ENCODE measurements at places on chromosomes 3 and 15. TPM values are rescaled to one million over a fixed set of nuclear protein-coding genes. Genes with fewer than 3 reads are reported as not detected.

DNA sequence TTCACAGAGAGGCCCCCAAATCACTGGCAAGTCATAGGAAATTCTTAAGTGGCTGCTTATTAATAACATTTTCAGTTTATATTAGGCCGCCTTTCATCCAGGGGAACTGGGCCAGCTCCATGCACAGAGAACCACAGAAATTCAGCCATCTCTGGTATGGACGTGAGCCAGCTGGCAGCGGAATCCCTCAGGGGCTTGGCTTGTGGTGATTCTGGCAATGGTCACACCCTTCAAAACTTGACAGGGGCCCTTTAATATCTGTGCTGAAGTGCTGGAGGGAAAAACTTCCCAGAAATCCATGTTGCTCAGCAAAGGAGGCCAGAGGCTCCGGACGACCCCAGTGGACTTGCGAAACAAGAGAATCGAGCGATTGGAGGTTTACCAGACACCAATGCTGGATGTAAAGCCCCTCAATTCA, 11.3 kb downstream of the PRICKLE2 start:
- DNase-seq = no peak

DNA sequence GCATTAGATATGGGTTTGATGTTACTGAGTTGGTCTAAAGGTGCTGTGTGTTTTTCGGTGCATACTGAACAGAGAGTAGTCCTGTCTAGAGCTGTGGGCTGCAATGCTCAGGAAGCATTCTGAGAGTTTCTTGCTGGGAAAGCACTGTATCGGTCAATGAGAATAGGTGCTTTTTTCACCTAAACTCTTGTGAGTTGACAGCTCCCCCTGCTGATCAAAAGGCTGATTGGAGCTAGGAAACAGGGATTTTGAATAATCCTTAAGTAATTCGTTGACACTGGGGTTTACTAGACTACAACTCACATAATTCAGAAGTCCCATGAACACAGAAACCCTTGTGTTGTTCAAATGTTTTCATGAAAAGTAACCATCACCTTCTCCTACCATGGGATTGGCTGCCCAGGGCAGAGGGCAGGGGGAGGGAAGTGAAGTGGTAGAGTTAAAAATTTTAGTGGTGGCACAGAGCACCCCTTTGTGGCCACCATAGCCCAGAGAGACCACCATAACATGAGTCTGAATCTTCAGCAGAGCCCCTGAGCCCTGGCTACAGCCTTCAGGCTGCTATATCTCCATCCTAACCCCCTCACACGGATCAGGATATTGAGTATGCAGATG, 13.0 kb upstream of the MANF start:
- peak; percentile 73 for DNase-seq

DNA sequence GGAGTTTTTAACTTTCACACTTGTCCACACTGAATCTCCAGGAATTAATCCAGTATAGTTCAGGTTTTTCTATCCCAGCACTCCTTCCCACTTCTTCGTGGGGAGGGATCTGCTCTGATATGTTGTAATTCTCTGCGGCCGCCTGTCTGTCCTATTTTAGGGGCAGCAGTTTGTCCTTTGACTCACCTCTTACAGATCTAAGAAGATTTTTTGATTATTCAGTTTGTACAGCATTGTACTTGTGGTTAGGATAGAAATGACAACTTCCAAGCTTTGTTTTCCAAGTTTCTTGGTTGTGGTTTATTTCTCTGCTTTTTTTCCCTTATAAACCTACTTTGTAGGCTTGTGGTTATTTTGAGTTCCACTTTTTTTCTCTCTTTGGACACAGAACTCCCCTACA, 601.7 kb downstream of the SI start:
- DNase-seq = no peak

GRCh38 chr3:122414391-122414790, 1.5 kb downstream of the WDR5B start:
- no peak for DNase-seq

DNA sequence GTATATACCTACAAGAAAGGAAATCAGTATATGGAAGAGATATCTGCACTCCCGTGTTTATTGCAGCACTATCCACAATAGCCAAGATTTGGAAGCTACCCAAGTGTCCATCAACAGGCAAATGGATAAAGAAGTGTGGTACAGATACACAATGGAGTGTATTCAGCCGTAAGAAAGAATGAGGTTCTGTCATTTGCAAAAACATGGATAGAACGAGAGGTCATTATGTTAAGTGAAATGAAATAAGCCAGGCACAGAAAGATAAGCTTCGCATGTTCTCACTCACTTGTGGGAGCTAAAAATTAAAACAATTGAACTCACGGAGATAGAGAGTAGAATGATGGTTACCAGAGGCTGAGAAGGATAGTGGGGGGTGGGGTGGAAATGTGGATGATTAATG, 53.1 kb downstream of the FAM81A start:
- DNase-seq = no peak

DNA sequence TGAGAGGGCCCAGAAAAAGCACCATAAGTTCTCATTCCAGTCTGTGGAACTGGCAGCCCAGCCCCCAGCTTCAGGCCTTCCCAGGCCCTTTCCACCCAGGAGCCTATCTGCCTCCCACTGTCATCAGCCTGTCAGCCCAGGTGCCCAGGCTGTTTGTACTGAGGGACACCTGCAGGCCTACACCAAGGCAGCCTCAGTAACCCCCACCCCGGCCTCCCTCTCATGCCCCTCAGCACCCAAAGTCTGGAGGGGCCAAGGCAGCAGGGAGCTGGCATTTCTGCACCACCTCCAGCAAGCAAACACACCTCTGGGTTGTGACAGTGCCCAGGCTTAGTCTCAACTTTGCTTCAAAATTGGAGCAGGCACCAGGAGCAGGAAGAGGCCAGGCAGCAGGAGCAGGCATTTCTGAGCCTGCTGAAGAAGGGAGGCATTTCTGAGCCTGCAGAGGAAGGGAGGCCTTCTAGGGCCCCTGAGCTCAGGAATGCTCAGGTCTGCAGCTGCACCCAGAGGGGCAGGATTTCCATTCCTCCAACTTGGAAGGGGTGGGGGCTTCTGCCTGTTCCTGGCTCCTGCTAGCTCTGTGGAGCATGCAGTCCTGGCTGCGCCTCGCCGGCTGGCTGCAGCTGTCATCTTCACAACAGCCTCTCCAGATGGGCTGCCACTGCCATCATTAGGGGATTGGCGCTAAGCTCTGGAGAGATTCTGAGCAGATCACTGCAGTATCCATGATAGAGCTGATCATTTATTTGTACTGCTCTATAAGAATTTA, 396.1 kb downstream of the UNC13C start:
- DNase-seq = no peak

DNA sequence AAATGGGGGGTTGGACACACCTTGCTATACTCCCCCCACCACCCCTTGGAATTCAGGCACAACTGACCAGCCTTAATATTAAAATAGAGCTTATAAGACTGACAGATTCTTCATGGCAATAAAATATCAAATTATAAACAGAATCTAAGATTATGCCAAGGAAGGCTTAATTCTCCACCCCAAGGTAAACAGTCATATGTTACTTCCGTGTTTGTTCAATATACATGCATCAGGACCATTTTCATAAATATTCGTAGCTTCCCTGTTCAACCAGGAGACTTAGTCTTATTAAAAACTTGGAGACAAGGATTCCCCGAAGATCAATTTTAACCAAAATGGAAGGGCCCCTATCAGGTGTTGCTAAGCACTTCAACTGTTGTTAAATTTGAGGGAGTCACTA, 13.3 kb upstream of the EHHADH start:
- no peak for DNase-seq

GRCh38 chr3:186180151-186180550, 71.3 kb upstream of the ETV5 start:
- no peak for DNase-seq

DNA sequence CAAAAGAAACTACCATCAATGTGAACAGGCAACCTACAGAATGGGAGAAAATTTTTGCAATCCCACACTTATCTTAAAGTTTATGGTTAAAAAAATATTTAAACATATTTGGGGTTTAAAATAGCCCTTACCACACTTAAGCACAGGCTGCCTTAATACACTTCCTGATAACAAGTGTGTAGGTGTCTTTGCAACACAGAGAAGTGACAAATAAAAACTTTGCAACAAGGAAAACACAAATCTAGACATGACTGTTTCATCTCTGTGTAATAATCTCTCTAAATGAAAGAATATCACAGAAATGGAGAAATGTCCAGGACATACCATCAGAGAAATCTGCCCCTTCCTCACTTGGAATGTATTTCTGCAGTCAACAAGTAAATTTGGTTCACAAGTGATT, 464.1 kb upstream of the ARHGEF26 start:
- no peak for DNase-seq

GRCh38 chr3:116046350-116046749, 398.9 kb downstream of the LSAMP start:
- DNase-seq = no peak

DNA sequence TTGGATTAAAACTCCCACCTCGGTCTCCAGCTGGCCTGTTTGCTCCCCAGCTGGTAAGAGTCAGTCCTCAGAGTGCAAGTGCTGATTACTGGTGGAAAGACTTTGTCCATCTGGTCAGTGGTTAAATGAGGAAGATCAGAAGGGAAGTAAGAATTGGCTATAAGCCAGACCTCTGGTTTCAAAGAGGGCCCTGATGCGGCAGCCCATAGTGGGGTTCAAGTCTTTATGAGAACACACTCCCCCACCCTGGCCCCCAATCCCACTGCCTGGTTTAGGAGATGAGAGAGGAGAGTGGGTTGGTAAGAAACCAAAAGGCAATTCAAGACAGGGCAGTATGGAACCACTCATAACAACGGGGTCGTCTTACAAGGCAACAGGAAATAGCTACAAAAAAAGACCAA, 65.0 kb downstream of the FRMD4B start:
- DNase-seq = no peak

The FANCD2OS gene
- not detected for total RNA-seq

The POPDC2 gene
- 1.3 TPM for total RNA-seq

The GP5 gene
- total RNA-seq = 0.29 TPM
